ENCODE measurements at places on chromosomes 16 and 17. TPM values are rescaled to one million over a fixed set of nuclear protein-coding genes. Genes with fewer than 3 reads are reported as not detected.

Gene CHTF18
- 57.1 TPM for total RNA-seq

GRCh38 chr16:52535076-52535475 lies 11.9 kb downstream of the TOX3 start:
- no peak overlapping the region for H3K4me3 ChIP-seq
- H3K27ac ChIP-seq: no peak overlapping the region
- H3K36me3 ChIP-seq: no peaks in the 10 kb centered on the region

DNA sequence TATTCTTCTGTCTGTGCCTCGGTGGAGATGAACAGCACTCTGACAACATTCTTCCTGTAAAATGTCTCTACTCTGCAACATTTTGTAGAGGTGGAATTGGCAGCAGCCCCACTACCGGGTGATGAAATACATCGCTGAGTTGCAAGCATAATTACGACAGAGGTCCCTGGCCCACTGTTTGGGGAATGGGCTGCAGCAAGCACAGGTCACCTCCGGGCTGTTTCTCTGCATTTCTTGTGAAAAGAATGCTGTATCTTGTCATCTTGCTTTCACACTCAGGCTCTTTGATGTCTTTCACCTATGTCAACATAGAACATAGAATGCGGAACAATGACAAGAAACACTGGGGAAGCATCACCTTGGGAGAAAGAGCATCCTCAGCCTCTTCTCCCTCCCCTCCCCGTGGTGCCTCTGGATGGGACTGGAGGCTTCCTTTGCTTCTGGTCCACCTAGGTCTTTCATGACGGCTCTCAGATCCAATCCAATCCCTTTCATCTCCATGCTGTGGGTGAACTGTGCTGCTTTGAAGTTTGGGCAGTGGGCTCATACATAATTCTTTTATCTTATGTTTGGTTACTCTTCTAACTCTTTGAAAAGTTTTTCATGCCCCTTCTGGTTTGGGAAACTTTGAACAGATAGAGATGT lies 265.0 kb downstream of the PHKB start:
- no peak for DNase-seq
- no peak overlapping the region for H3K27ac ChIP-seq
- no peaks in the 10 kb centered on the region for H3K36me3 ChIP-seq

Gene EVPLL
- not detected for total RNA-seq

Gene AIPL1
- total RNA-seq: not detected

DNA sequence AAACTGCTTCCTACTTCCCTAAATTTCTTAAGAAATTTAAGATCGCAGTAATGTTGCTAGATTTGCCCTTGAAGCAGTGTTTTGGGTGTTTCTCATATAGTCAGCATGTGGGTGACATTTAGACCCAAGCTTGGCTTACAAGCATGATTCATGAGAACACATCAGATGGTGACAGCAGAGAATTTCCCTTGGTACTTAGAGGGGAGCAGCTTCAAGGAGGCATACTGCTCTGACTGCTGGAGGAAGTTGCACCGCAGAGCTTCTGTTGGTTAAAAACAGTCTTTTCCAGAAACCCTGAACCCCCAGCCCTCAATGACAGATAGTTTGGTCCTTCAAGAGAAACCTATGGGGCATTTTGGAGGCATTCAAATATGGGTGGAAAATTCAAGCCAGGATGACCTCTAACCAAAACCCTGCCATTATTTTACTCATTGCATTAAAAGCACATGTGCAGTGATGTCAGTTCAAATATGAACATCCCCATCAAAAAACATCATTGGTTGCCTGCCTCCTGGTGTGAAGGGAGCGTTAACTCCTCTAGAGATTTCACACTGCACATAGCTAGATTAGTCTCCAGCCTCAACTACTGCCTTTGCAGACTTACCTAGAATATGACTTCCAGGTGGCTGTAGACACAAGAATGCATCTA lies 201.5 kb upstream of the CACNG5 start:
- no peak overlapping the region for H3K4me3 ChIP-seq
- H3K36me3 ChIP-seq: no peaks in the 10 kb centered on the region
- no peaks in the 10 kb centered on the region for H3K4me1 ChIP-seq

GRCh38 chr16:278863-279366 lies 1.5 kb upstream of the ARHGDIG start:
- no peak overlapping the region for H3K27ac ChIP-seq
- H3K27me3 ChIP-seq: no peaks in the 10 kb centered on the region
- DNase-seq: no peak
- no peak overlapping the region for H3K4me3 ChIP-seq

Gene KRT39
- total RNA-seq: not detected

- H3K36me3 ChIP-seq: no peaks in the 10 kb centered on the region
- no peak for DNase-seq
- no peak overlapping the region for H3K4me3 ChIP-seq
- no peak overlapping the region for H3K27ac ChIP-seq
- H3K4me1 ChIP-seq: no peaks in the 10 kb centered on the region
Measured at GRCh38 chr16:28607116-28607623, 2.7 kb downstream of the SULT1A1 start.

Gene BRICD5
- total RNA-seq: 12.5 TPM

Gene EPX
- not detected for total RNA-seq

Gene NPIPB6
- 4.0 TPM for total RNA-seq

DNA sequence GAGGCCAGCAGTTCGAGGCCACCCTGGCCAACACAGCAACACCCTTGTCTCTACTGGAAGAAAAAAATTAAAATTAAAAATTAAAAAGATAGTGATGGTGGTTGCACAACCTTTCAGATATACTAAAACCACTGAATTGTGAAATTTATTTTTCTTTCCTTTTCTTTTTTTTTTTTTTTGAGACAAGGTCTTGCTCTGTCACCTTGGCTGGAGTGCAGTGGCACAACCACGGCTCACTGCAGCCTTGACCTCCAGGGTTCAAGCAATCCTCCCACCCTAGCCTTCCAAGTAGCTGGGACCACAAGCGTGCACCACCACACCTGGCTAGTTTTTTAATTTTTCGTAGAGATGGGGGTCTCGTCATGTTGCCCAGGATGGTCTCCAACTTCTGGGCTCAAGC lies 254.4 kb downstream of the SLC39A11 start:
- no peak overlapping the region for H3K27ac ChIP-seq
- no peak for DNase-seq

Data from naive thymus-derived CD4-positive, alpha-beta T cell (primary cell).